ENCODE measurements at places on chromosomes 5 and 9.
A peak's percentile ranks its signal among the peaks of the same experiment; 100 is the strongest.

- no peak for DNase-seq
These were observed 60.2 kb downstream of the FEM1C start for GRCh38 chr5:115484368-115484767.

GRCh38 chr5:81819556-81820317 is 68.8 kb upstream of the SSBP2 start:
- no peak for DNase-seq

DNA sequence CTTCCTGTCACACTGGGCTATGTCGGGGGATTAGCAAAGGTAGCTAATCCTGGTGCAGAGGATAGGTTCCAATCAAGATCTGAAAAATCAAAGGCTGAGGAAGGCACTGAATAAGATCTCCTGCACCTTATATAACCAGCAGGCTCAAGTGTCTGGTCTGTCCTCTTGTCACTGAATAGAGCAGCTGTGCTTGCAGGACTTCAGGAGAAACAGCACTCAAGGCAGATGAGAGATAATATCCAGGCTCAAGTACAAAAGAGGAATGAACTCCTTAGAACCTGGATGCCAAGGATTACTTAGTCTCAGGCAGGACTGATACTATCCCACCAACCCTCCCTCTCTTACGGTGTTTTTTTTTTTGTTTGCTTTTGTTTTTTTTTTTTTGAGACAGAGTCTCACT is 108.8 kb upstream of the LRRTM2 start:
- DNase-seq = no peak

DNA sequence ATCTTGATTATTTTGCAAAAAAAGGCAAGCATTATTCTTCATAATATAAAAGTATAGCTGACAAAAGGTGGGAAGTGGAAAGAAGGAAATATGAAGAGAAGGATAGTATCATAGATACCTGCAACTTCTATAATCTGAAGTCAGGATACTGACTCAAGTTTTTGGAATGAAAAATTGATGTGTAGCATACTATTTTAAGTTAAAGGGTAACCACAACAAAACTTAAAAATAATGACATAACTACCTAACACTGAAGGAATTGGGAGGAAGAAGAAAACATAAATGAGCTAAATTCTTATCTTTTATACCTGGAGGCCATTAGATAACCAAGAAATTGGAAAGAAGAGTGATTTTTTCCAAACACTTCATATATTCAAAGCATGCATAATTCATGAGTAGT is 51.8 kb upstream of the TLE1 start:
- no peak for DNase-seq

GRCh38 chr5:115831163-115831768 is 10.1 kb downstream of the ATG12 start:
- peak; percentile 15 for DNase-seq

- DNase-seq = peak; percentile 83
These were observed 10.7 kb upstream of the UBAC1 start for GRCh38 chr9:135971892-135972291.
